CD4-positive, alpha-beta T cell treated with Interleukin-6 for 4 hours (primary cell): ENCODE measurements at places on chromosomes 5 and 9.

GRCh38 chr5:169279125-169279524 lies 21.8 kb downstream of the SLIT3 start:
- no peak for DNase-seq

DNA sequence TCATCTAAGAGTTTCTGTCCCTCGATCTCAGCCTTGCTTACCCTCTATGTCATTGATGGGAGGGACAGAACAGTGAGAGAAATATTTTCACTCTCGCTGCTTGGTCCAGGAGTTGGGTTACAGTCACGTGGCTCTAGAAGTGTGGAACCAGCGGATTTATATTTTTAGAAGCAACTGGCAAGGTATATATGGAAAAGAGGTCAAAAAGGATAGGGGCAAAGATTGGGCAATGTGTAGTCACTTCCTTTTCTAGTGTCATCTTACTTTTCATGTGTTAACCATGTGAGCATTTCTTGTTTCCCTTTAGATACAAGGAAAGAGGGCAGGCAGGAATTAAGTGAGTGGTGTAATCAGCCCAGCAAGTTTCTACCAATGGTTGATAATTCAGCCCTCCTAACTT lies 111.5 kb upstream of the ZNF366 start:
- no peak for DNase-seq

DNA sequence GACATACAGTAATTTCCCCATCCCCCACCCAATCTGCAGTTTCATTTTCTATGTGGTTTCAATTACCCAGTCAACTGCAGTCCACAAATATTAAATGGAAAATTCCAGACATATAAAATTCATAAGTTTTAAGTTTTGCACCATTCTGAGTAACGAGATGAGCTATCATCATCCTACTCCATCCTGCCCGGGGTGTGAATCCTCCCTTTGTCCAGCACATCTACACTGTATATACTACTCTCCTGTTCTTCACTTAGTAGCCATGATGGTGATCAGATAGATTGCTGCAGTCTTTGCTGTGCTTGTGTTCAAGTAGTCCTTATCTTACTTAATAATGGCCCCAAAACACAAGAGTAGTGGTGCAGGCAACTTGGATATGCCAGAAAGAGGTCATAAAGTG lies 11.3 kb downstream of the OXCT1 start:
- DNase-seq = no peak

DNA sequence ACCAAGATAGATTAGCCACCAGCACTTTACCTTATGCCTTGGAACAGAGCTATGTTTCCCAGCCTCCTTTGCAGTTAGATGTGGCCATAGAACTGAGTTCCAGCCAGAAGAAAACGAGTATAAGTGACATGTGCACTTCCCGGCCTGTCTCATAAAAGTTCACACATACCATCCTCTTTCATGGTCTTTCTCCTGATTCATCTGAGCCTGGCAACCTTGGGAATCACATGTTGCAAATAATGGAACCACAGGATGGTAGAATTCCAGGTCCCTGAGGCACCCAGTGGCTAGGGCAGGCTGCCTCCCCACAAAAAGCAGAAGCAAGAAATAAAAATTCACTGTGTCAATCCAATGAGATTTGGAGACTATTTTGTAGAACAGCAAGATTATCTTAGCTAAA lies 128.1 kb downstream of the PDE4D start:
- no peak for DNase-seq

GRCh38 chr9:85053206-85053786 lies 383.8 kb downstream of the NTRK2 start:
- DNase-seq = no peak

DNA sequence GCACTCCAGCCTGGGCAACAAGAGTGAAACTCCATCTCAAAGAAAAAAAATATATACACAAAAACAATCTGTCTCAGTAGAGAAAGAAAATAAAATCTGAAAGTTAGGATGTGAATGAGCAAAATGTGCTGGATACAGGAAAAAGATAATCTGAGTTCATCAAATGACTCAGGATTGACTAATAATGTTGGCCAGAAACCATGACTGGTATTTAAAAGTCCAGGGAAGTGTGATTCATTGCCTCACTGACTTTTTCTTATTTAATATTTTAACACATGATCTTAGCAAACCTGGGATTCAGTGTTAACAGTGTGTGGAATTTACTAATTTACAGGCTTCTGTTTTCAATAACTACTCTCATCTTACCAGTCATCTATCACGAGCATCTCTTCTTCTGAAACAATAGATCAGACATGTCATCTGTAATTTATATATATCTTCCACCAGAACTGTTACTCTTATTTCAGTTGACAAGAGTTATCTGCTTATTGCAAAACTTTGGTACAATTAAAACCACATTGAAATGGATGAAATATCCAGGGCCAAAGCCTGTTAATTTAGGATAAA lies 256.7 kb downstream of the CDH12 start:
- DNase-seq = no peak

GRCh38 chr9:4206718-4207117 lies 93.2 kb downstream of the GLIS3 start:
- DNase-seq = no peak

- no peak for DNase-seq
Measured at GRCh38 chr9:135214706-135215105, 127.2 kb downstream of the OLFM1 start.

DNA sequence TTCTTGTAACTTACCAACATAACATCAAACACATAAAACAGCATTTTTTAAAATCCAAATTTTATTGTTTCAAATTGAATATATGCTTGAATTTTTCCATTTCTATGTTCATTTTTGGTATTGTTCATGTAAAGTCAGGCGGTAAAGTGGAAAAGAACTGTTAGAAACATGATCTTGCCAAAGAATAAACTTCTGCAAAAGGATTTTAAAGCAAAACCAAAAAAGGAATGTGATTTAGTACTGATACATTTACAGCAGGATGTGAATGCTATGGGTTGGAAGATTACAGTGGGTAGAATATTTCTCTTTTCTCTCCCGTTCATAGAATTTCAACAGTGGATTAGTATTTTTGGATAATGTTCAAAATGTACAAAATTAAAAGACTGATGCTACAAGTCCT lies 277.2 kb upstream of the MPDZ start:
- no peak for DNase-seq

GRCh38 chr5:116068028-116068632 lies 16.7 kb upstream of the COMMD10 start:
- DNase-seq = peak; percentile 51

- peak; percentile 63 for DNase-seq
Measured at GRCh38 chr9:128124873-128125579, 2.5 kb downstream of the PTGES2 start.

- no peak for DNase-seq
Measured at GRCh38 chr5:180623411-180623834, 26.0 kb downstream of the FLT4 start.

DNA sequence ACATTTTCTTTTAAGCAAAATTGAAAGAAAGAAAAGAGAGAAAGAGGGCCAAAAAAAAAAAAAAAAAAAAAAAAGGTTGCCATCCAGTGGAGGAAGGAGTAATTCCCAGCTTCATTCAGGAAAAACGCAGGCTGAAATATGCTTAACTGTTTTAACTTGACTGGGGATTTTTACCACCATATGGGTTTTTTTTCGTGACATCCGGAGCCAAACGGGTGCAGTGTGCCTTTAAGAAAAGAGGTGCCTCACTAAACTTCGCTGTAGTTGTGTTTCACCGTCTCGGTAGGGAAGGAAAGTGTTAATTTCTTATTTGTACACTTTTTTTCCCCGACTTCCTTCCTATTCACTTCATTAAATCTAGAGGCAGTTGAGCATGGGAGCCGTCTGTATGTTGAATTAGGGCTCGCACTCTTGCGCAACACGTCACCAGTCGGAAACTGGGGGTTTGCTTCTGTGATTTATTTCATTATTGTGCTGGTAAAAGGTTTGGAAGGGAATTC lies 143.0 kb downstream of the SMARCA2 start:
- DNase-seq = peak; percentile 55

GRCh38 chr9:126501383-126502331 lies 112.1 kb upstream of the LMX1B start:
- DNase-seq = no peak

- no peak for DNase-seq
Measured at GRCh38 chr9:128891321-128892220, 9.6 kb downstream of the LRRC8A start.

GRCh38 chr9:89839449-89839848 lies 234.6 kb downstream of the GADD45G start:
- DNase-seq = no peak

- no peak for DNase-seq
Measured at GRCh38 chr5:142411656-142412425, 87.0 kb upstream of the SPRY4 start.

- no peak for DNase-seq
Measured at GRCh38 chr9:6243746-6244145, 28.1 kb downstream of the IL33 start.

DNA sequence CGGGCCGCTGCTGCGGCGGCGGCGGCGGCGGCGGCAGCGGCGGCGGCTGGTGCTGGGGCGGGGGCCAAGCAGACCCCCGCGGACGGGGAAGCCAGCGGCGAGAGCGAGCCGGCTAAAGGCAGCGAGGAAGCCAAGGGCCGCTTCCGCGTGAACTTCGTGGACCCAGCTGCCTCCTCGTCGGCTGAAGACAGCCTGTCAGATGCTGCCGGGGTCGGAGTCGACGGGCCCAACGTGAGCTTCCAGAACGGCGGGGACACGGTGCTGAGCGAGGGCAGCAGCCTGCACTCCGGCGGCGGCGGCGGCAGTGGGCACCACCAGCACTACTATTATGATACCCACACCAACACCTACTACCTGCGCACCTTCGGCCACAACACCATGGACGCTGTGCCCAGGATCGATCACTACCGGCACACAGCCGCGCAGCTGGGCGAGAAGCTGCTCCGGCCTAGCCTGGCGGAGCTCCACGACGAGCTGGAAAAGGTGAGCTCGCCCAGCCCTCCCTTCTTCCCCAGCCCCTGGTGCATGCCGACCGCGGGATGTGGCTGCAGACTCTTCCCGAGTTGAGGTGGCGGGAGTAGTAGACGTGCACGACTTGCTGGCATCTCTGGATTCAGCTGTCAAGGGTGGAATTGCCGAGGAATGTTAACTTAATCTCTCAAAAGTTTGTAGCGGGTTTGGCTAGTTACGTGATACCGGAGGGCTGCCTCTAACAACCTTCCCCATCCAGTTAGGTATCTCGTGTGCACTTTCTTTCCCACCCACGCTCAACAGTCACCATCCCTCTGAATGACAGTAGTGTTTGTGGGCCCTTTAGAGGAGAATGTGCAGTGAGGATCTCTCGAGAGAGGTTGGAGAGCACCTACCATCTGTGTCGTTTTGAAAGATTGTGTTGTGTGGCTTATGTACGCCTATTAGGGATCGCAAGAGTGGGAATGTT lies 932 bp downstream of the SLC12A2 start:
- DNase-seq = peak; percentile 51

DNA sequence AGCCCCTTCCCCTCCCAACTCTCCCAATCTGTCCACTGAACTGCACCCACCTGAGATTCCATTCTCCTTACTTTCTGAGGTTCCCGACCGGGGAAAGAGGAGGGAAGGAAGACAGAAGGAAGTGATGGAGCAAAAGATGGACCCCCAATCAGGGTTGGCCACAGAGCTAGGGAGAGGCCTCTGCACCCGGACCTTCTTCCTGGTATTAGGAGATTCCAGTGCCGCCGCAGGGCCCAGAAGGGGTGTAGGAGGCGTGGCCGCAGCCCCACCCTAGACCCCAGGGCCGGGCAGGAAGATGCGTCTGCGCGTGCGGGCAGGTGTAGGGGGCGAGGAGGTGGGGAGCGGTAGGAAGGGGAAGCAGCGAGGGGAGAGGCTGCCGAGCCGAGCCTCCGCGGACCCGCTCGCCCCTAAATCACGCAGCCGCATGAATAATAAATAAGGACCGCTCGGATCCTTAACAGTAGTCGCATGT lies 104.2 kb upstream of the MVB12B start:
- DNase-seq = no peak

DNA sequence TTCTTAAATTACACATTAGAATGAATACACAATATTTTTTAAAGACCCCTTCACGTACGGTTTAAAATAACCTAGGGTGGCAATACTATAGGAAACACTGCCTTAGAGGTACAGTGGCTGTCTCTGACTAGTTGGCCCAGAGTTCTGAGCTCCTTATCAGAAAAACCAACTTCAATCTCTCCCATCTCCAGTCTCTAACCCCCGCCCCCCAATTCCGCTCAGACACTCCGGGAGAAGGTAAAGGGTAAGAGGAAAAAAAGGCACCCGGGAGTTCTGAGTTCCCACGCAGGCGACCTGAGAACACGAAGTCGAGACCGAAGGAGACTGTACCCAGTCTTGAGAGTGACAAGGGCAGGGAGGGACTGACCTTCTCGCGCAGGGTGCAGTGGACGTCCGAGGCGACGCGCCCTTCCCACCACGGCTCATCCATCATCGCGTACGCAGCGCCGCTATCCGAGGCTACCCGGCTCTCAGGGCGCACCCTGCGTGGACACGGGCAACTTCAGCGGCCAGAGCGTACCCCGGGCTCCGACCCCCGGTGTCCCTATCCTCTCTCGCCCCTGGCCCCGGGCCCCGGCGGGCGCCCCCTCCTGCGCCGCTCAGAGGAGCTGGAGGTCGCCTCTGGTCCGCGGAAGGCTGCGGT lies 752 bp downstream of the CCNJL start:
- no peak for DNase-seq

- DNase-seq = no peak
Measured at GRCh38 chr9:136171801-136172411, 33.0 kb downstream of the LHX3 start.

DNA sequence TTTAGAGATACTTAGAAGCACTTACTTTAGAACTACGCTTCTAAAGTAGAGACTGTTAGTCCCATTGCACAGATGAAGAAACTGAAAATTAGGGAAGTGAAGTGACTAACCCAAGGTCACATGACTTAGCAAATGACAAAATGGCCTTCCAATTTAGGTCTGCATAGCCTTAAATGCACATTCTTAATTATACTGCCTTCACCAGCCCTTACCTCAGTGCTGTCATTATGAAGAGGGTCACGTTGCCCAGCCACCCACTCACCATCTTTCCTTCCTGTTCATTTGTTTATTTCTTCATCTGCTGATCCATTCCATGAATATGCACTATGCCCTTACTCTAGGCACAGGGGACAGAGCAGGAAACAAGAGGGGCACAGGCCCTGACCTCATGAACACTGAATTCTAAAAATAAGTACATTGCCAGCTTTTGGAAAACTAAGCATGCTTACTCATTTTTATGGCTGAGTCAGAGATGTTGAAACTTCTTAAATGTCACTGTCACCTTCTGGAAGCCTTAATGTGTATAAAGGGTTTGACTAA lies 8.6 kb downstream of the HAVCR2 start:
- no peak for DNase-seq

DNA sequence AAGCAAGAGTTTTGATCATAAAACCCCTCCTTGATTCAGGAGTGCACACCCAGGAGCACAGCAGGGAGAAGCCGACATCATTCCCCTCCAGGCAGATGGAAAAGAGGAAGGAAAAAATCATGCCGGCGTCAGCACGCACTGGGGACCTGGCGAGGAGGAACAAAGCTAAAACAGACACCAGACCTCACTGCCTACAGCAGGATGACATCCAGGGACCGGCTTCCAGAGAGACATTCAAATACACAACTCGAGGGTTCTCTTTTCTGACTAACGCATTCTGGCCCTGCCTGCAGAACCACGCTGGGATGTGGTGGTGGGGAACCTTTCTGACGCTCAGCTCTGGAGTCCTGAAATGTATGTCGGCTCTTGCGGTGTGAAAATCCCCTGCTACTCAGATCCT lies 2.7 kb downstream of the UBAC1 start:
- DNase-seq = no peak
